ENCODE measurements at places on chromosomes 4 and X. TPM values are rescaled to one million over a fixed set of nuclear protein-coding genes. Genes with fewer than 3 reads are reported as not detected.
A peak's percentile ranks its signal among the peaks of the same experiment; 100 is the strongest.

DNA sequence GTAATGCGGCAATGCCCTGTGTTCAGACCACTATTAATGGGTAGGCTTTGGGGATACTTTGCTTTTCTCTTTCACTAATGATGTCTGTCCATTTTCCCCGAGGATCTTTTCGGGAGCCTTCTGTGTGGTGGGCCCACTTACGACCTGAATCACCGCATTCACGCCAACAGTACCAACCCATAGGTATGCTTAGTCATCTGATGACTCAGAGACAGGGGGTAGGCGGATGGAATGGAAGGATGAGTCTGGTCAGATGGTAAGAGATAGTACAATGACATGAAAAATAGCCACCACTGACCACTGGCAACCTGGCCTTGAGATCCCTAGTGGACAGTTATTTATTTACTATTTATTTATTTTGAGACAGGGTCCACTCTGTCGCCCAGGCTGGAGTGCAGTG, 76.0 kb upstream of the DHRSX start:
- no peak for DNase-seq

GRCh38 chr4:119116925-119117900, 18.4 kb upstream of the MYOZ2 start:
- no peak for DNase-seq

GRCh38 chrX:74049126-74049525, 254.9 kb upstream of the ZCCHC13 start:
- DNase-seq: no peak

DNA sequence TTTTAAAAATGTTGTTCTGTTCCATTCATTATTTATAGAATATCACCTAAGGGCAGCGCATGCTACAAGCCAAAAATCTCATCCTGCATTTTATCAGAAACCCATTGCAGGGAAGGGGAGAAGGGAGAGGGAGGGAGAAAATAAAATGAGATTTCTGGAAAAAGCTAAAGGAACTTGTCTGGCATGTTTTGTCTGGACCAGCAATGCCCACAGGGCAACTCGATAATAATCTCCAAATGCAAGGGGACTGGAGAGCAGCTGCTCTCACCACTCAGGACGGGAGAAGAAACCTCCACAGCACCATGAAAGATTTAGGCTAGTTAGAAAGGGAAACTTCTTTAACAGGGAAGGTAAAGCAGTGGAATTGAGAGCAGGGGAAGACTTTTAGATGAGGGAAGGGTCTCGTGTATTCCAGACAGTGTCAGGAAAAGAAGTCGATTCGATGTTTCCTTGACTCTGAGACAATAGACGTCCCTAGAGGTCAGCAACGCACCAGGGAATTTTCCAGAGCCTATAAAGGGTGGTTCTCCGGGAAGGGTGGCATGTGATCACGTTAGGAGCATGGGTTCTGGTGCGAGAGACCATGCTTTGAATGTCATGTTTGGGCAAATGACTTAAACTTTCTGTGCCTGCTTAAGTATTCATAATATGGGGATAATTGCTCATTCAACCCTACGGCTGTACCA, 132.2 kb upstream of the NDP start:
- no peak for DNase-seq

DNA sequence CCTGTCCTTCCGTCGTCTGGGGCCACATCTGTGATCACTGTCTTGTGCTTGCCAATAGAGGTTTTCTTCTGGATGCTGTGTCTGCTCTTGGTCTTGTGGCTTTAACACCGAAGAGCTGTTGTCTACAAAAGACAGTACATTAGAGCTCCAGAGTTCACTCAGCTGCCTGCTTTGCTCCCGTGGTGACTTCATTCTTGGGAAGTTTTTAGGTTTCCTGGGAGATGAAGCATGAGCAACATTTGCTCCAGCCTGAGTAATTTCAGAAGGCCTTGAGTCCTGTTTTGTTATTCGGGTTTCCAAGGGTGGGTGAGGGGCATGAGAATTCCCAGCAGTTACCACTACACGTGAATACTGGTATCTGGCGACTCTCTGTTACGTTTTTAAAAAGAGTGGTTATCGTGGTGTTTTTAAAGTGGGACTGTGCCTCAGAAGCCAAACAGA, 189.2 kb downstream of the SHROOM3 start:
- DNase-seq: no peak

DNA sequence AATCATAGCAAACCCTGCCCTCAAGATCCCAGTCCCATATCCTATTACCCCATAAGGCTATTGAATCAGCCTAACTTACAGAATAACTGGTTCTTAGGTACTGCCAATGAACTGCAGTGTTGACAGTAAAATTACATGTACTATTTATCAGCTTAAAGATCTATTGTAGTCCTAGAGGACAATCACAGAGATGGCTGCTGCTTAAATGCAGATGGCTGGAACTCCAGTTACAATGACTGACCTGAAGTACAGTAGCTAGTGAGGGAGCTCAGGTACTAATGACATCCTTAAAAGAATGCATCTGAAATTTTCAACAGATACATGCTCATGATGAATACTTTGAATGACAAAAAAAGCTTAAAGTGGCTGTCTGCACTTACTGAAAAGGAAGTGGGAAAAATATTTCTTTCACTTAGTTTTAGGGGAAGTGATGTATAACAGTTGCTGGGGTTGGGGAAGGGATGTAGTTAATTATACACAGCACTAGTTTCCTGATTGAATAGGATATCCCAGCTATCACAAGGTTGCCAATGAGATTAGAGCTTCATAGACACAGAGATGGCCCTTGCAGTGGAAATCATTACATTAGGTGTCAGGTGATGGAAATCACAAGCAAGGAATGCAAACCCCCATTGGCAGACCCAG, 42.0 kb downstream of the USP26 start:
- DNase-seq: no peak

- no peak for DNase-seq
These were observed 43.7 kb downstream of the DDX60 start for GRCh38 chr4:168274871-168275270.

GRCh38 chr4:74768857-74769525, 25.3 kb downstream of the BTC start:
- DNase-seq: peak; percentile 34

DNA sequence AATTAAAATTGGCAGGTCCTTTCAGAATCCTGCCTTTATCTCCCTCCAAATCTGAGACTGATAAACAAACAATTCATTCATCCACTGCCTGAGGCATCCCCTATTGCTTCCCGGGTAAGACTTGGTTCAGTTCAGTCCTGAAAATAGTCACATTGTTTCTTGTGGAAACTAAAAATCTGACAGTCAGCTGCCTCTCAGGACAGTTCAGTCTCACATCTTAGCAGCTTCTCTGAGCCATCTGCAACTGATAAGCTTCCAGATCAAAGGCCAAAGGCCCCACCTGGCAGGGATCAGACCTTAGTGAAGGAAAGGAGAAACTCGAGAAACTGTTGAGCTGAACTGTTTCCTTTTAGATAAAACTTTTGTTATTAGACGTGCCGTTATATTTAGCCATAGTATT, 264.5 kb downstream of the IL15 start:
- no peak for DNase-seq

DNA sequence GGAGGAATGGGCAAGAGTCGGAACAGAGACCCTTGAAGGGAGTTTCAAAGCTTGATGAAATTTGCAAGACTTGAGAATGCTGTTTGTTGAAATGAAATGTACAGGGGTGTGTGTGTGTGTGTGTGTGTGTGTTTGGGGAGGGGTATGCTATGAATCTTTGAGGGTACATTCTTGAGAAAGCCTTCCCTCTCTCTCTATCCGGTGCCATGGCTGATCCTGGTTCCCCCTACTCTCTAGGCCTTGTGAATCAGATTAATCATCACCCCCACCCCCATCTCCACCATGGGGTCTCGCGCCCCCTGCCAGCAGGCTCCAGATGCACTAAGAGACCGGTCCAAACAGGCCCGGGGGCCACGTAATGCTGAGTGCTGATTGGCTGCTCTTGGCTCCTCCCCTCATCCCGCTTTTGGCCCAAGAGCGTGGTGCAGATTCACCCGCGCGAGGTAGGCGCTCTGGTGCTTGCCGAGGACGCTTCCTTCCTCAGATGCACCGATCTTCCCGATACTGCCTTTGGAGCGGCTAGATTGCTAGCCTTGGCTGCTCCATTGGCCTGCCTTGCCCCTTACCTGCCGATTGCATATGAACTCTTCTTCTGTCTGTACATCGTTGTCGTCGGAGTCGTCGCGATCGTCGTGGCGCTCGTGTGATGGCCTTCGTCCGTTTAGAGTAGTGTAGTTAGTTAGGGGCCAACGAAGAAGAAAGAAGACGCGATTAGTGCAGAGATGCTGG, at the start of gene HTR2C:
TSS of gene HTR2C (plus strand) at position 441 of the 729 bp plus-strand sequence. CDS start 142,851 bp downstream, outside the sequence.
- DNase-seq: peak; percentile 21

Gene SPINK2
- polyA plus RNA-seq: 36.1 TPM

Gene COX7B2
- not detected for polyA plus RNA-seq

Gene DACH2
- polyA plus RNA-seq: 0.07 TPM

Gene AADAT
- 1.5 TPM for polyA plus RNA-seq

Gene TMPRSS11A
- not detected for polyA plus RNA-seq

Gene SPANXD
- polyA plus RNA-seq: not detected
